ENCODE measurements at places on chromosomes 7 and 10. TPM values are rescaled to one million over a fixed set of nuclear protein-coding genes. Genes with fewer than 3 reads are reported as not detected.

- no peak for DNase-seq
These were observed 85.9 kb downstream of the AHR start for GRCh38 chr7:17384400-17384799.

Gene GRM3
- not detected for total RNA-seq

DNA sequence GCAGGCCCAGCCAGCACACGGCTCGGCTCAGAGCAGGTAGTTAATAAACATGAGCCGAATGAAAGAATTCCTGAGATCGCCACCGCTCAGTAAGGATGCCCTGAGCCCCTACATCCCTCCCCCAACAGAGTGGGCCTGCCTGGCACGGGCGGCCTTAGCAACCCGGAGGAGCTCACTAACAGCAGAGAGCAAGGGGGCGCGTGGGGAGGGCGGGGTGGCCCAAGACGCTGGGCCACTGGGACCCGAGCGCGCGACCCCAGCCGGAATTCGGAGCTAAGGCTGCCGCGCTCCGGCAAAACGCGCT, 403 bp upstream of the ENO4 start:
- no peak for DNase-seq

DNA sequence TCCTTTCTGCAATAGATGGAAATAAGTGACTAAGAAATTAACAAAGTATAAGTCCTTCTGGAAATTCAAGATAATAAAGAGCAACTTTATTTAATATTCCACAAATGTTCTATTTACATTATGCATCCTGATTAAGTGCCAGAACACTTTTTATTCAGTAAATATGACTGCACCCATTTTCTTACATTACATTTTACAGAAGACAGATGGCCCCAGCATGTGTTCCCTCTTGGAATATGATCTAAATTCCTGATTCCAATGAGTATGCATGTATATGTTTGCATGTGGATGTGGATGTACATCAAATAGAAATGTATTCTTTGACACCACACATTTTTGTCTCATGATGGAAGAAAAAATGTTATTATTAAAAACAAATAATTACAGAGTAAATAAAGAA, 628.7 kb upstream of the SEMA3D start:
- DNase-seq: no peak

Gene VWDE
- 4.4 TPM for total RNA-seq

- DNase-seq: no peak
These were observed 116.5 kb upstream of the EFCAB10 start for GRCh38 chr7:105697753-105698152.

DNA sequence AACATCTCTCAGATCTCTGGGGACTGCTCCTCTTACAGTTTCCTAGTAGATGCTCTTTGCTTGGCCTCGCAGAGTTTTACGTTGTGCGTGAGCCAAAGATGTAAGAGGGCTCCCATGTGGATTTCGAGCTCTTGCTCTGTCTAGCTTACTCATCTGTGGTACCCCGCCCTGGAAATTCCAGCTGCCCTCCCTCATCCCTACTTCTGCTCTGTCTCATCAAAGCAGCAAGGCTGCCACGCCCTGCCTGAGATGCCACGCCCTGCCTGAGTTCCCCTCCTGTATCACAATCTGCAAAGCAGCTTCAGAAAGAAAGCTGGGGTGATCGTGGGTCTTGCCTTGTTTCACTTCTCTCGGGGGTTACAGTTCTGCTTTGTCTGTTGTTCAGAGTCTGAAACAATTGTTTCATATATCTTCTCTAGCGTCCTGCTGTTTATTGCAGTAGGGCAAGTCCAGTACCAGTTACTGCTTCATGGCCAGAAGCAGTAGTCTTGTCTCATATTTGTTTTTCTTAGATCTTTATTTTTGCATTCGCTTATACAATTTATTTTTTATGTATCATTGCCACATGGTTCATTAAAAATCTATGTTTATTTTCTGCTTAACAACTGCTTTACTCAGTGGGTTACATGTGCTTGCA, 36.1 kb upstream of the CCNY start:
- DNase-seq: no peak

GRCh38 chr10:29323367-29323766, 34.5 kb downstream of the LYZL1 start:
- no peak for DNase-seq

GRCh38 chr10:131724169-131724545, 176.7 kb upstream of the PPP2R2D start:
- no peak for DNase-seq

DNA sequence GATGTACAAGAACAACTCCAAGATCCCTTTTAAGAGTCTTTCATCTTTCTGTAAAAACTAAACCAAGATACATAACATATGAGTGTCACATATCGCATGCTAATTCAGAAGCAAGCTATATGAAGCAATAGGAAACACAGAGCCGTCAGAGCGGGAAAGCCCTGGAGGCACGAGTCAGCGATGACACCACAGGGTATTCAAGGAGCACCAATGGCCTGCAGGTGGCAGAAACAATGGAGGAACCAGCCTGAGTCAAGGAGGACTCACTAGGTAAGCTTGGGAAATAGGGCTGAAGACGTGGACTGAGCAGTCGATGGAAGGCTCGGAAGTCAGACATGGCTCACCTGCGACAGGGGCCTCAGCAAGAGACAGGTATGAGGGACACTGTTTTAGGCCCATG, 214.4 kb downstream of the FAM107B start:
- peak; percentile 84 for DNase-seq

GRCh38 chr10:43075612-43076003, 1.3 kb upstream of the RET start:
- DNase-seq: no peak

Gene EPO
- not detected for total RNA-seq

Gene YAE1
- 39.0 TPM for total RNA-seq

- peak; percentile 70 for DNase-seq
These were observed 47.3 kb downstream of the MYPN start for GRCh38 chr10:68156373-68157185.

GRCh38 chr7:8433477-8434289, at the start of gene NXPH1:
Gene NXPH1, plus strand, starts transcription at chr7:8433609.
- DNase-seq: peak; percentile 3

Gene CNOT4
- total RNA-seq: 11.8 TPM

GRCh38 chr7:151078233-151079040, 2.2 kb downstream of the FASTK start:
- no peak for DNase-seq

Gene FAM25G
- total RNA-seq: not detected

Gene PAX4
- not detected for total RNA-seq

Gene SFTPD
- not detected for total RNA-seq

GRCh38 chr10:131078131-131078881, 233.2 kb downstream of the TCERG1L start:
- no peak for DNase-seq

Gene CALHM3
- total RNA-seq: 0.39 TPM

DNA sequence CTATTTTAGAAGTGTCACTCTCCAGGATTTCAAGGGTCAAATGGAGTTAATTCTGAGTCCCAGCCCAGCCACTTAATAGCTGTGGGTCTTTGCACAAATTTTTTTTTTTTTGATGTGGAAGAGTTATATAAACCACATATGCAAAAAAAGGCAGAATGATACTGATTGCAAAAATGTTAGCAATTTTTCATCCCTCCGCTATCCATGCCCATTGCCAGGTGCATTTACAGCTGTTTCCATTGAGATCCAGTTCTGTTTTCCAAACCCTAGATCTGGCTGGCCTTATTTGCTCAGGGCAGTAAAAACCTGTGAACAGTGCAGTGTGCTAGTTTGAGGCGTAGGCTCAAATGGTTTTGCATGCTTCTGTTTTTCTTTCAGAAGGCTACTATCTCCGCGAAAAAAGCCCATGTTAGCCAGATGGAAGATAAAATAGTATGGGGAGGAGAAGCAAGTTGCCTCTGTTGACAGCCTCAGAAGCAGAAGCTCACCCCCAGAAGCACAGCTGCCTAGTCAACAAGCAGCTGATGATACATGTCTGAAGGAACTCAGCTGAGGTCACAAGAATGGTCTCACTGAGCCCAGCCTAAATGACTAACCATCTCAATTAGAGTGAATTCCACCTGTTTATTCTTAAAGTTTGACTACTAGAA, 997 bp upstream of the ZNF138 start:
- peak; percentile 22 for DNase-seq

Gene MCM7
- total RNA-seq: 146 TPM

DNA sequence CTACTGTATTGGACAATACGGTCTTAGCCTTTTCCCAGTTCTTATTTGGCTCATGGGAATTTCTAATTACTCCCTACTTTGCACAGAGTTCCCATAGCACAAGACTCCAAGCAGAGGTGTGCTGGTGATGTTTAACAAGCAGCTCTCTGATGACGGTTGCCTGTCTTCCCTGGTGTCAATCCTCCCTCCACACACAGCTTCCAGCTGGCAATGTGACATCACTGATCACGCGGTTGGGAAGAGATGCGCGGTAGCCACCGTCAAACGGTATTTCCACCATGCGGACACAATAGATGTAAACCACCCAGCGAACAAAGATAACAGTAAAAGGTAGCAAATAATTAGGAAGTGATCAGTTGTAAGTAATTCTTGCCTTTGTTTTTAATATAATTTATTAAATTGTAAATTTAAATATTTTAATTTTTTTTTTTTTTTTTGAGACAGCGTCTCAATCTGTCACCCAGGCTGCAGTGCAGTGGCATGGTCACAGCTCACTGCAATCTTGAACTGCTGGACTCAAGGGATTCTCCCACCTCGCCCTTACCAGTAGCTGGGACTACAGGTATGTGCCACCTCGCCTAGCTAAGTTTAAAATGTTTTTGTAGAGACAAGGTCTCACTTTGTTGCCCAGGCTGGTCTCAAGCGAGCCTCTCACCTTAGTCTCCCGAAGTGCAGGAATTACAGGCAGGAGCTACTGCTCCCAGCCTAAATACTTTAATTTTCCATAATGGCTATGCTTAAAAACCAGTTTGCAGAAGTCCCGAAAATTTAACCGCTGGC, 36.3 kb upstream of the IL15RA start:
- DNase-seq: no peak

DNA sequence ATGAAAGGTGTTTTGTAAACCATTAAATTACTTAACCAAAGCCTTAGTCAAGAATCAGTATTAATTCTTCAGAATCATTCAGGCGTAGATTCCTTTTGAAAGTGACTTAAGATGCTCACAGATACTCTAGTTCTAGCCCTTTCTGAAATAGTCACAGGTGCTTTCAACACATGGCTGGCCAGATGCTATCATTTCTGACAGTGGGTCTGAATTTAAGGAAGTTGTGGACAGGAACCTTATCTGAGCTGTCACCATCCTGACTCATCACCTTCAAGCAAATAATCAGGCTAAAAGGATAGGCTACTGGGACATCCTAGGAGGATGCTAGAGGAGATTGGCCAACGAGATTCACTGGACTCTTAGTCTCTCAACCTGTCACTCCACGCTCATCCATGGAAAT, 501.5 kb downstream of the LRMDA start:
- DNase-seq: no peak

DNA sequence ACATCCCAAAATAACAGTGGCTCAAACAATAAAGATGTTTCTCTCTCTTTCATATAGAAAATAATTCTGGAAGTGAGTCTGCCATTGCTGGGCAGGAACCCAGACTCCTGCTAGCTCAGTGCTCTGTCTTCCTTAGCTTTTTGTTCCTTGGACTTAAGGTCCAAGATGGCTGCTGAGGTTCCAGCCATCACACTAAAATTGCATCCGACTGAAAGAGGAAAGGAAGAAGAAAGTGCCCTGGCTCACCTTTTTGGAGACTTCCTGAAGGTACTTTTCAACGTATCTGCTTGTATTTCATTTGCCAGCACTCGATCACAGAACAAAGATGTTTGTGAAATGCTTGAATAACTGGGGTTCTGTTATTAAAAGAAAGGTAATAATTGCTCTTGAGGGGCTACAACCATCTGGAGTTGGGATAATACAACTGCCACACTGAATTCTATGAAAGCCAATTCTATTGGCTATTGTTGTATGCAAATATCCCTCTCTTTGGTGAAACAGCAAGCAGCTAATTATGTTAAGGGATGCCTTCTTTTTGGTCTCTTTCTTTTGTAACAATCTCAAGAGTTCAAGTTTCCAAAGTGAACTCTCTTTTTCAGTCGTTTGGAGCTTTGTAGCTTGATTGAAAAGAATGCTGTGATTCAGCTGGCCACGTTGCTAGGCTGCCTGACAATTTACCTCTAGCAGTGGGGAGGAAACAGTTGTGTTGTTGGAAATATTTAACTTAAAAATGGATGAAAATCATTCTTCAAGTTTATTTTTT, 83.9 kb downstream of the BAMBI start:
- no peak for DNase-seq

DNA sequence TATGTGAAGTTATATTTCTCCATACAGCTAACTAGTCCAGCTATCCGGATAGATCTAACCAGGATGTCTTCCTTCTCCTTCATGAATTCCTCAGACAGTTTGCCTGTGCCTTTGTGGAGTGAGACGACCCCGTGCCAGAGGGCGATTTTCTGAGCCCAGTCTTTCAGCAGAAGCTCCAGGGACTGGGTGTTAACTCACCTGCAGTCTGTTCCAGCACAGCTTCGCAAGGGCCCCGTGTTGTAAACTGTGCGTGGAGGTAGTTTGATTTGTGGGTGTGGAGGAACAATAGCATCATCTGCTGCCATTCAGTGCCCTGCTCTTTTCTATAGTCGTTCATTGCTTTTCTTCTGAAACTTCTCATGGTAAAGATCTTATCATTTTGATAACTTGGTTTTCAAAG, 103.8 kb downstream of the INPP5A start:
- no peak for DNase-seq

Gene HYAL4
- total RNA-seq: not detected

Measured in M059J (cell line).